ENCODE measurements at places on chromosomes 5 and 9.

DNA sequence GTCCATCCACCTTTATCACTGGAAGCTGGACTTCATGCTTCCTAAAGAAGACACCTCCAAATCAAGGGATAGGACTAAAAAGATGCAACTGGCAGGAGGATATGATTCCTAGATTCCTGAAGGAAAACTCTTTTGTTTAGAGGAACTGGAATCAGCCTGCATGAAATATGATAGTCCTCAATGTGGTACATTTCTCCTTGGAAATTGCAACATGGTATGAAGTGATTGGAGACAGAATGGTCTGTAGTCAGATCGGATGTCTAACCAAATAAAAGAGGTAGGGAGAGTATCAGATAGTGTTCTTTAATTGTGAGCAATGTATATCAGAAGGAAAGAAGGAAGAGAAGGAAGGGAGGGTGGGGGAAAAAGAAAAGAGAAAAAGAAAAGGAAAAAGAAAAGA lies 116.1 kb upstream of the FSTL4 start:
- no peak for DNase-seq

DNA sequence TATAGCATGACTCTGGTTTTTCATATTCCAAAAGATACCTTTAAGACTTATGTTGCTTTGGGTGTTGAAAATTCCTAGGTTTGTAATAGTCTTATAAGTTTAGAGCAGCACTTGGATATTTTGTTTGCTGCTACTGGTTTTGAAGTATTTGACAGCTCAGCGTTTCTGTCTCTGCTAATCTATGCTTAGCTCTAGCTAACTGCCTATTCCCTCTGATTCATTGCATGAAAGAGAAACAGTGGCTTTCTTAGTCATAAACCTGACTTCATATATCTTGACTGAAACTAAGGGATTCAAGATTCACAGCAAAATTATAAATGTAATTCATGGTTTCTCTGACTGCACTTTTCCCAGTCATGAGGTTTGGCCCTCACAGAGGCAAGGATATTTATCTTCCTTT lies 35.6 kb upstream of the ANXA1 start:
- no peak for DNase-seq

GRCh38 chr5:18483451-18483850 lies 849.2 kb downstream of the TAF11L14 start:
- DNase-seq, result no peak

- DNase-seq, result no peak
Observed at GRCh38 chr5:179953987-179954386, 46.3 kb upstream of the TBC1D9B start.
